ENCODE measurements at places on chromosomes 6 and 20.
A peak's percentile ranks its signal among the peaks of the same experiment; 100 is the strongest.

DNA sequence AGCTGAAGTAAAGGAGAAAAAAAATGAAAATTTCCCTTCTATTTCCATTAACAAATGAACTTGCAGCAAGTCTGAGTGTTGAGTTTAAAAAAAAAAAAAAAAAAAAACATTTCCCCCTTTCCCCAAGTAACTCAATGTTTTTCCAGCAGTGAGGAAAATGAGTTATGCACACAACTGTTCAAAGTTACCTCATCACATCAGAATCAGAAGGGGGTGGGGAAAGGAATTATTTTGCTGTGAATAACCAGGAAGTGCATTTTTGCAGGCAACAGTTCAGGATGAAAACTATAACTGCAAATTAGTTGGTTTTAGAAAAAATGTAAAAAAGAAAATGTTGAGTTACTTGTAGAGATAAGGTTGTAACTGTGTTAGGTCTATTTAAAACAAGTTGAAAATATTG is 568.9 kb upstream of the CITED2 start:
- DNase-seq: peak; percentile 99

GRCh38 chr20:62258499-62259293 is 20.4 kb downstream of the OSBPL2 start:
- DNase-seq: peak; percentile 70

GRCh38 chr20:10618611-10619245 is 55.1 kb downstream of the JAG1 start:
- DNase-seq: peak; percentile 58

GRCh38 chr6:118574051-118574865 is 26.2 kb downstream of the PLN start:
- no peak for DNase-seq

DNA sequence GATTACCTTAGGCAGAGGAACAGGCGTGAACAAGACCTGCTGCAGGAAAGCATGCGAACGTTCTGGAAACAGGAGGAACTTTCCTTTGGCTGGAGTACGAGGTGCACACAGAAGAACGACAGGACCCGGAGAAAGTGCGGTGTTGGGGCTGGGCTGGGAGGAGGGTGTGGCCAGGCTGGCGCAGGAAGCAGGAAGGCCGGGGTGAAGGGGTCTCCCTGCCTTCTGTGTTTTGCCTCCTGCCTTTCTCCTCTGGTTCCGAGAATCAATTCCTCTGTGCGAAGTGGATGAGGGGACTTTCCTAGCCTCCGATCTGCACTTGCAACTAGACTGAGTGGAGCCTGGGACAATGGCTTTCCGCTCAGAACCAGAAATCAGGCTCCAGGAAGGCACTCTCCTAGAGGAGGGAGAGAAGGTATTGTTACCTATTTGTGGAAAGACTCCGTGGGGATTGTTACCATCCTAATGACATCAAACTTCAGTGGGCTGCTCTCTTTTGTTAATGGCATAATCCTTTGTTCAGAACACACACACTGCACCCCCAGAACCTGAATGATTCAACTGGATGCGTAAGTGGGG is 22.9 kb upstream of the PLEKHG1 start:
- DNase-seq: no peak

GRCh38 chr6:164749221-164750064 is 560.0 kb downstream of the C6orf118 start:
- peak; percentile 90 for DNase-seq

DNA sequence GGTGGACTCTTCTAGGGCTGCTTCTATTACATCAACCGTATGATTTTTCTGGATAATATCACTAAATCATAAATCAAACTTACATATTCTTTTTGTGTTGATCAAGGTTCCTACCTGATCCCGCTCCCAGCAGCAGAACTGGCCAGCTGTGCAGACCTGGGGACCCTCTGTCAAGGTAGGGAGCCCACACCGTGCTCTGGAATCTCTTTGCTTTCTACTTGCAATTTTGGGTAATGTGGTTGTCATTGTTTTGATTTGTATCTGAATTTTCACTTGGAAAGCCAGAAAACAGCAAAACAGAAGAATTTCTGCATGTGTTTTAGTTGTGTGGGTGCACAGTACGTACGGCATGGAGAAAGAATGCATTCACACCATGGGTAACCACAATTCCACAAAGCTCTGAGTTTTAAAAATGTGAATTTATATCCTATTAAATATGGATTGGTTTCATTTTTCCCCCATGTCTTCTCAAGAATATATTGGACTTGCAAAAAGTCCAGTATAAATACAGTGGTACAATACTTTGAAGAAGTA is 80.1 kb downstream of the ADGRG6 start:
- DNase-seq: peak; percentile 58

DNA sequence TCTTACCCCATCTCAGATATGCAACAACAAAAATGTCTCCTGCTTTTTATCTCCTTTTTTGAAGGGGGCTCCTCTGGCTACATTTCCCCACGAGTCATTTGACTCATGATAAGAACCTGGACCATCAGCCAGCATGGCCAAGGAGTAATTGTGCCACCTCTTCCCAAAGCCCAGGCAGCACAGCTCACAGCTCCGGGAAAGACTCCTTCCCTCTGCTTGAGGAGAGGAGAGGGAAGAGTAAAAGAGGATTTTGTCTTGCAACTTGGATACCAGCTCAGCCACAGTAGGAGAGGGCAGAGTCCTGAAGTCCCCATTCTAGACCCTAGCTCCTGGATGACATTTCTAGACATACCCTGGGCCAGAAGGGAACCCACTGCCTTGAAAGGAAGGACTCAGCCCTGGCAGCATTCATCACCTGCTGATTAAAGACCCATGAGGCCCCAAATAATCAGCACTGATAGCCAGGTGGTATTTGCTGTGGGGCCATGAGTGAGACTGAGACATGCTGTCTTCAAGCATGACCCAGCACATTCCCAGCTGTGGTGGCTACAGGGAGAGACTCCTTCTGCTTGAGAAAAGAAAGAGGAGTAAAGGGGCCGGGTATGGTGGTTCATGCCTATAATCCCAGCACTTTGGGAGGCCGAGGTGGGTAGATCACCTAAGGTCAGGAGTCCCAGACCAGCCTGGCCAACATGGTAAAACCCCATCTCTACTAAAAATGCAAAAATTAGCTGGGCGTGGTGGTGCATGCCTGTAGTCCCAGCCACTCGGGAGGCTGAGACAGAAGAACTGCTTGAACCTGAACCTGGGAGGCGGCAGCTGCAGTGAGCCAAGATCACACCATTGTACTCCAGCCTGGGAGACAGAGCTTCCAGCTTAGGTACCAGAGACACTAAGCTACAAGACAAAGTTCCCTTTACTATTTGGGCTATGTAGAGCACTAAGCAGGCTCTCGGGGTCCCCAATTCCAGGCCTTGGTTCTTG is 28.1 kb downstream of the NCOA6 start:
- no peak for DNase-seq

DNA sequence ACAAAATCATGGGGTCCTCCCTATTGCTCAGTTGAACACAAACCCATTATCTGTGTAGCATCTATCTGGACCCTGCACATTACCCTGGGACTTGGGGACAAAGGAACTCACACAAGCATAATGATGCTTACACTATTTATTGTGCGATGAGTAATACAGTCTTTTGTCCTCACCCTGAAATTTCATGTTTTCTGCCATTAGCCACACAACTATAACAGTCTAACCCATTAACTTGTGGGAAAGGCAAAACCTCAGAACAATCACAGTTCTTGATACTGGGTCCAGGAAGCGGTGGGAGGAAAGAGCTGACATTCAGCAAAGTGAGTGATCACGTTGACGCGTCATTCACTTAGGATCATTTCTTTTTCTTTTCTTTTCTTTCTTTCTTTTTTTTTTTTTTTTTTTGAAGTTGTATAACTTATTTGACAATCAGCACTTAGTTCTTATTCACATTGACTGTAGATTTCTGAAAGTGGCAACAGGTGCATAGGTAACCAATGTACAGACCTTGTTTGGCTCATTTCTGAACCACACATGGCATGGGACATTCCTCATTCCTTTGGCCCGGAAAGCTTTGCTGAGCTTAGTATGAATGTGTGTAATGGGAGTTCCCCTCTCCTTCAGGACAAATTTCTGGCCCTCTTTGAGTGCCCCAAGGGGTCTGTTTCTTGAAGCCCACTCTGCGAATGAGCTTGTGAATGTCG is 94.8 kb upstream of the CNKSR3 start:
- no peak for DNase-seq

GRCh38 chr6:22828179-22829062 is 259.1 kb downstream of the HDGFL1 start:
- DNase-seq: peak; percentile 98

All from fibroblast of skin of right quadriceps (primary cell).